ENCODE measurements at places on chromosomes 4 and X.

DNA sequence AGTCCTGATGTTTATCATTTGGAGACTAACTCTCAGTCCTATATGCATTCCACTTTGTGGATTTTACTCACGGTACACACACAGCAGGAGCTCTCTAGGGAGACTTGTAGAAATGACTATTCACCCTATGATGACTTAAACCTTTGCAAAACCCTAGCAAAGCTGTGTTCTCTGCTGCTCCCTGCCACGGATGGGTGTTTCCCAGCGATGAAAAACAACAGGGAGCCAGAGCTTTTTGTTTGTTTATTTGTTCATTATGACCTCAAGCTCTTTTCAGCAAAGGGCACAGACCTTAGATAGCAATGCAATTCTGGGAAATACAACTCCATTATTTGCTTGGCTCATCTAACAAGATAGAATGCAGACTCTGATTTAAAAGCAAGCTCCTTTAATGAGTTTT, 156.6 kb downstream of the GRIA3 start:
- DNase-seq: no peak

DNA sequence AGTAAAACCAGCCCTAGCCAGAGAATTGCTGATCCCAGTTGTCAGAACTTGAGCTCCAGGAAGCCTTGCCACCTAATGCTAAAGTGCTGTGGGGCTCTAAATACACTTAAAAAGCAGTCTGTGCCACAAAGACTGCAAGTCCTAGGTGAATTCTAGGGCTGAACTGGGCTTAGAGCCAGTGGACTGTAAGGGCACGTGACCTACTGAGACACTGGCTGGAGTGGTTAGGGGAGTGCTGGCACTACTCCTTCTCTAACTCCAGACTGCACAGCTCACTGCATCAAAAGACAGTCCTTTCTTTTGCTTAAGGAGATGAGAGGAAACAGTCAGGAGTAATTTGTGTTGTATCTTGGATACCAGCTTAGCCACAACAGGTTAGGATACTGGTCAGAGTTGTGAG, 1240.2 kb downstream of the FAM133A start:
- DNase-seq: no peak

- DNase-seq: no peak
Observed at GRCh38 chr4:38266616-38267015, 306.4 kb downstream of the PTTG2 start.

DNA sequence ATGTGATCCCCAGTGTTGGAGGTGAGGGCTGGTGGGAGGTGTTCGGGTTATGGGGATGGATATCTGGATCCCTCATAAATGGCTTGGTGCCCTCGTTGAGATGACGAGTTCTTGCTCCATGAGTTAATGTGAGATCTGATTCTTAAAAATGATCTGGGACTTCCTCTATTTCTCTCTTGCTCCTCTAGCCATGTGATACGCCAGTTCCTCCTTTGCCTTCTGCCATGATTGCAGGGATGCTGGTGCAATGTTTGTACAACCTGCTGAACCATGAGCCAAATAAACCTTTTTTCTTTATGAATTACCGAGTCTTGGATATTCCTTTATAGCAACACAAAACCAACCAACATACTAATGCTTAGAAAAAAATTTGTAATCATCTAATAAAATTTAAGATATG, 56.6 kb downstream of the STAP1 start:
- no peak for DNase-seq

GRCh38 chrX:47483306-47484268, 565 bp upstream of the ZNF41 start:
- no peak for DNase-seq
